GM23338 (cell line): ENCODE measurements at places on chromosomes 11 and 22. TPM values are rescaled to one million over a fixed set of nuclear protein-coding genes. Genes with fewer than 3 reads are reported as not detected.

DNA sequence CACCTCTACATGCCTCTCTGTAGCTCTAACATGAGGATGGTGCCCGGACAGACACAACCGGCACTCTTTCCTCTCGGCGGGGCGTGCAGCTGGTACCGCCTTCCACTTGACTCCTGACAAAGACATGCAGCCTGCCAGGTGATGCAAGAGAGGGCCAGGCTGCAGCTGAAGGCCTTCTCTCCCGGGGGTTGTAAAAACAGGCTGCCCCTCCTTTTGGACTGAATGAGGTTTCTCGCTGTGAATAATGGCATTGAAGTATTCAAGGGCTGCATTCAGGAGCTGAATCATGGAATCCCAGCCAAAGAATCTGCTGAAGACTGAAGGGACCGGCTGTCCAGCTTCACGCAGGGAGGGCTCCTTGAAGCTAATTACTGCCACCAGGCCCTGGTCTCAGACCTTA, 110.9 kb downstream of the GALNT18 start:
- peak; percentile 5 for DNase-seq

- no peak for DNase-seq
Observed at GRCh38 chr11:18457450-18457849, 1.8 kb downstream of the LDHAL6A start.

DNA sequence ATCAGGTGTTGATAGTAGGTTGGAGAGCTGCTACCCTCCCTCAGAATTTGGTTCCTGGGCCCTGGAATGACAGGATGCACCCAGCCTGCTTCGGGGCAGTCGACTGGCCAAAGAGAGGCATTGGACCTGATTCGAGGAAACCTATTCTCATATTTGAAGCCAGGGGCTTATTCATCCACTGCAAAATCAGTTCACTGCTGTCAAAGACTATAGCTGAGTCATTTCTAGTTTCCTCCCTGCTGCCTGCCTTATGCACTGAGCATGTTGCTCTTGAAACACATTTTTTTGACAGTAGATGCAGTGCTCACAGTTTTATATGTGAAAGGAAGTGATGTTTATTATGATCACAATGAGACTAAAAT, 565.4 kb downstream of the ETS1 start:
- no peak for DNase-seq

GRCh38 chr11:107876141-107876540, 17.6 kb upstream of the SLC35F2 start:
- no peak for DNase-seq

PRAME gene
- not detected in 2 replicates for total RNA-seq

DNA sequence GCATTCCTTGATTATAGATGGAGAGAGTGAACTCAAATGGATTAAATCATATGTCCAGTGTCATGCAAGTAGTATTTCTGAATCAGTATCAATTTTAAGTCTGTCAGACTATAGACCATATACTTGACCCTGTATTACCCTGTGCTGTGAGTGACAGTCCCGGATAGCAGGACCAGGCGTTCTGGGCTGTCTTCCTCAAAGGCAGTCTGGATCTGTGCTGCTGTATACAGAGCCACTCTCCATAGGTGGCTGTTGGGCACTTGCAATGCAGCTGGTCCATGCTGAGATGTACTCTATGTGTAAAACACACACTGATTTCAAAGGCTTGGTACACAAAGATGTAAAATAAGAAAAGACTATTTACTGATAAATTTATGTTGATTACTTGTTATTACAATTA, 294.3 kb downstream of the OPCML start:
- no peak for DNase-seq

GRCh38 chr11:26023057-26023456, 308.9 kb upstream of the ANO3 start:
- DNase-seq: no peak

GRCh38 chr22:22042599-22043295, 60.2 kb upstream of the TOP3B start:
- no peak for DNase-seq

DNA sequence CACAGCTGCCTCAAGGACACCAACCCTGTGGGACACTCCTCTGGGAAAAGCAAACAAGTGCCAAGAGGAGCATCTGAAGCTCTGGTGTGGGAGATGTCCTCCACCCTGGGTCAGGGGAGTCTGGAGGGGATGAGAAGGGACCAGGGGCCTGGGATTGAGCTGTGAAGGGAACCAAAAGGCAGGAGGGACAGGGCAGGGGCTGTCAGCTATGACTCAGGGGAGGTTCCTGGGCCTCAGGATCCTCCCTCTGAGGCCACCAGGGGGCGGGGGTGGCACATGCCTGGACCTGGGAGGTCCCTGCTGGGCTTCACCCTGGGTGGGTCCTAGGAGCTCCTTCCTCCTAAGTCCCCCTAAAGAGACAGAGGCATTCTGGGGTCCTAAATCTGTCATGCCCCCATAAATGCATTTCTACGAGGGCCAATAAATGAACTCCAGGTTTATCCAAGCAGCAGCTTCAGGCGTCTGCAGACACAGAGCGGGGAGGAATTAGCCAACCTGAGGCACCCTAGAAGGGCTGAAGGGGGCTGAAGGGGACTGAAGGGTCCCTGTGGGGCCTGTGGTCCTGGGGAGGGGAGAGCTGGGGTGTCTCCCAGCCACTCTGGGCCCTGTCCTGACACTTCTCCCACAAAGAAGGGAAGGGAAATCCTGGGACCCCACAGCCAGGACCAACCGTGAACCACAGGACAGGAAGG, 31.9 kb upstream of the IGLL5 start:
- peak; percentile 75 for DNase-seq

LRP4 gene
- total RNA-seq: 14.5 and 18.4 TPM in 2 replicates

DNA sequence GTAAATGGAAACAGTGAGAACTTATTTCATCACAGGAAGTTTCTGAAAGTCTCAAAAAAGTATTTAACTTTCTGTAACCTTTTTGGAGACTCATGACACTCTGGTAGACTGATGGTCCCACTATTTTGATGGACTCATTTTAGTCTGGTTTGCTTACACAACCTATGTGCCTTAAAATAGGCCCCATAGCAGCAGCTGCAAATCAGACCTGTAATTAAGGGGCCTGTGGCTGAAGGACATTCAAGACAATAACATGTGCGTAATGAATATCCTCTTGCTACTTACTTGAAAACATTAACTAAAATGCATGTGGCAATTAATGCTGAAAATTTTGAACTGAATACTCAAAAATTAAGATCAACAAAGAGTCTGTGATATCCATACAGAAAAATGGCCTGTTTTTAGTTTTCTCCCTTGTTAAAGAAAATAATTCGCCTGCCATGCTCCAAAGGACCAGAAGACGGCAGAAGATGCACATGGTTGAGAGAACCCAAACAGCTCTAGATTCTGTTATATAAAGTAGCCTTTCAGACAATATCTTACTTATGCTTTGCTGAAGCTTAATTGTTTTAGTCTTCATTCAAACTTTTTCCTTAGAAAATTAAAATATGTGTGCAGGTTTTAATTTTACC, 568.5 kb downstream of the KCNA4 start:
- peak; percentile 57 for DNase-seq

OR52H1 gene
- 0.28 TPM in 1 of 2 replicates, not detected in the other for total RNA-seq

NR1H3 gene
- total RNA-seq: 23.7 and 23.8 TPM in 2 replicates

PEX26 gene
- 43.0 and 48.9 TPM in 2 replicates for total RNA-seq

DNA sequence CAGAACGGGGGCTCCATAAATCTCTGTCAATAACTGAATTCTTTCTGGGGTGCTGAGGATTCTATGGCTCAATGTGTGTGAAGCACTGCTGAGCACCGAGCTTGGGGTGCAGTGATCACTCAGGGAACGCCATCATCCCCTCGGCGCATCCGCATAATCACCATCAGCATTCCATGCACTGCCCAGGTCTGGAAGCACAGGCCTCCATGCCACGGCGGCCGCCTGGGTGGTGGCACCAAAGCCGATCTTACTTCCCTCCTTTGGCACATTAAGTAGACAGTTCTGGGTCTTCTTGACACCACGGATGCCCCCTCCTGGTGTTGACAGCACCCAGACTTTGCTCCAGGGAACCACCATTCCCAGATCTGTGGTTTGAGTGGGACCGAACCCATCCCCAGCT, 15.6 kb downstream of the LTO1 start:
- DNase-seq: no peak

C1QTNF4 gene
- total RNA-seq: 6.6 TPM in 2 replicates

DNA sequence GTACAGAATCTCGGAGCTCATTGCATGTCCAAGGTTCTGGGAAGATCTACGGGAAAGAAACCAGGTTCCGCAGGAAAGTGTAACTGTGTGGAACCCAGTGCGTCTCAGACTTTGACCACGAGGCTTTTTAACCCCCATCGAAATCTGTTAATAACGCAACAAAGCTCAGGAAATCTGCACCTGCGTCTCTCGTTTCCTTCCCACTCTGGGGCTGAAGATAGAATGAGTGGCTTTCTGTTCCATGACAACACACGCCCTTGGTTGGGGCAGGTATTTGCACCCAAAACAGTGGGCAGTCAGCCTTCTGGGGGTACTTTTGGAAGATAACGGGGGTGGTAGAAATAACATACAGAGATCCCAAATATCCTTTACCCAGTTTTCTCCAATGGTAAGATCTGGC, 38.5 kb downstream of the ISX start:
- DNase-seq: no peak

DNA sequence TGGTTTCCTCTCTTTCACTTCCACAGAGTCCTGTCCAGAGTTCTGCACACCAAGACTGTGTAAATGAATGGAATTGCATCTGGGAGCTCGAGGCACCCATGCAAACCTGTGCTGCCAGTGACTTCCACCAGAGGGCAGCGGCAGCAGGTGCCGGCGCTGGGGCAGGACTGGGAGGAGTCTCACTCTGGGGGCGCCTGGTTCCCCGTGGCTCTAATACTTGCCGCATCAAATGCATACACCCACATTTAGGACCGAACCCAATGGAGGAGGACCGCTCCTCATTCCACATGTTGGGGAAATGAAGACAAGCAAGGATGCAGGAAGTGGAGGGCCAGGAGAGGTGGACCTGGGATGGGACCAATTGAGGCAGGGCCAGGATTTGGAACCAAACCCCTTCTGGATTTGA, 1.1 kb upstream of the CD6 start:
- DNase-seq: peak; percentile 73

DNA sequence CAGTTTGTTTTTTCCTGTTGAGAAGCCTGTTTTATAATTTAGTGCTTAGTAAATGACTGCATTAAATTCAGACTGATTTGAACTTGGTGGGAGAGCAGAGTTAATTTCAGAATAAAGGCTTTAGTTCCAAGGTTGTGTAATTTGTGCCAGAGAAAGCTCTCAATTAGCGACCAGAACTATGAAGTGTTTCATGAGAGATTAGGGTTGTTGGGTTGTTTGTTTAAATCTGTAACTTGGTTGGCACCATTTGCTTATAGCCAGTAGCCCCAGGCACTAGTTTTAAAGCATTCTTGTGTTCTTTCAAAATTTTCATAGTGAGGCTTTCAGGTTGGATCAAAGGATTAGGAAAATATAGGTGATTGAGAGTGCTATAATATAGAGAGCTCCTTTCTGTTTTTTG, 25.5 kb downstream of the UVRAG start:
- no peak for DNase-seq

DNA sequence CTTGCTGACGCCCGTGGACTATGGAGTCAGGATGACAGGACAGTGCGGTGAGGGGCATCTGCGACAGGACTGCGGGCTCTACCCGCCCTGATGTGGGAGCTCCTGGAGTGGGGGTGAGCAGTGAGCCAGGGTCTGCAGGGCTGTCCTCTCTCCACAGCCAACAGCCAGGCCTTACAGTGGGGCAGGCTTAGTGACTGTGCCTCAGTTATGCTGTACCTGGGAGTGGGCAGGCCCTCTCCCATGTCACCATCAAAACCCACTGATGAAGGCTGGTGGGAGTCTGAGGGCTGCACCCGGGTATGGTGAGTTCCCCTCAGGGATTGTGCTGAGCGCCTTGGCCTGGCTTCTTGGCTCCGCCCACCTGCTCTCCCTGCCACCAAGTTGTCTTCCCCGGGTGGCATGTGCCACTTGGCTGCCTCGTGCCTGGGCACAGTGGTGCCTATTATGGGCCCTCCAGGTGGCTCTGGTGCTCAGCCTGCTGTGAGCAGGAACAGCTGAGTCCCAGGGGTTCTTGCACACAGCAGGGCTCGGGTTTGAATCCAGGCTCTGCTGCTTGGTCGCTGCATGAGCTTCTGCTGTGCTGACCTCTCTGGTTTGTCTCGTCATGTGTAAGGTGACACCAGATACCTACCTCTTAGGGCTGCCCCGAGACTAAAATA, 4.1 kb upstream of the TRIOBP start:
- no peak for DNase-seq
